Stimulated activated CD4-positive, alpha-beta T cell treated with anti-CD3 and anti-CD28 coated beads, Interleukin-2, amount 100 ng/mL, for 24 hours (primary cell): ENCODE measurements at places on chromosomes 3 and 15.

DNA sequence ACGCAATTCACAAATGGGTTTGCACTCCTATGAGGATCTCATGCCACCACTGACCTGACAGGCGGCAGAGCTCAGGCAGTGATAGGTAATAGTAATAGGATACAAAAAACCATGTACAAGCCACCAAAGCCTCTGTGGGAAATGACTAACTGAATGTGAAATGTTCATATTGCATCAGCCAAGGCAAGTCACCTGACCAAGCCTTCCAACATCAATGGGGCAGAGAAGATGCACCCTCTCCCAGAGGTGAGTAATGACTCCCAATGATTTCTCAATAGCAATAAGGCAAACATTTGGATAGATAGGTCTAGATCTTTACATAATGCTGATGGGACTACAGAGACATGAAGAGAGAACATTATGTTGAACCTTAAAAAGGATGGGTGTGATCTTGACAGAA is 14.9 kb downstream of the CNTN3 start:
- no peak for DNase-seq

DNA sequence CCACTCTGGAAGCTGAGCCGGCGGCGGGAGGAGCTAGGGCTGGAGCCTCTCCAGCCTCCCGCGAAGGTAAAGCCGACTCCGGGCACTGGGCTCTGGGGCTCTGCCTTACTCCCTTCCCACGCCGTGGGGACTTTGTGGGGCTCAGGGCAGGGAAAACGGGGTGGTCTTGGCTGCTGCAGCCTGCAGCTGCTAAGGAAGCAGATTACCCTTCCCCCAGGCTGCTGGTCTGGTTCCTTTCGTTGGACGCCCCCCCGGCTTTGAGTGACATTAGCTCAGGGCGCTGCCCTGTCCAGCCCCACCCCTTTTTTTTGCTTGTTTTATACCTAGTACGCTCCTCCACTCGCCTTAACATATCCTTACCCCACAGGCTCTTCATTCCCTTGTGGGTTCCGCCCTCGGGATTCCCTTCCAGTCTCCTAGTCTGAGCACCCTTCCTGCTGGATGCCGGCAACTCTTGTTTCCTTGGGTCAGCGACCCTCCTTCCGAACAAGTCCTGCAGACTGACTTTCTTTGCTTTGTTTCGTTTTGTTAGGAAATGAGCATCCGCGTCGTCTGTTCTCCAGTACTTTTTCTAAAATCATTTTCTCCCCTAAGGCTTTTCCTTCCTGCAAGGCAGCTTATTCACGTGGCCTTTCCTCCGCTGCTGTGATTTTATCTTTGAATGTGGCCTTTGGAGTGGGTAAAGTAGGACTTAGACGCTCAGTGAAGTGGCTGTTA is 551 bp downstream of the DNAJC13 start:
- DNase-seq = peak; percentile 46

DNA sequence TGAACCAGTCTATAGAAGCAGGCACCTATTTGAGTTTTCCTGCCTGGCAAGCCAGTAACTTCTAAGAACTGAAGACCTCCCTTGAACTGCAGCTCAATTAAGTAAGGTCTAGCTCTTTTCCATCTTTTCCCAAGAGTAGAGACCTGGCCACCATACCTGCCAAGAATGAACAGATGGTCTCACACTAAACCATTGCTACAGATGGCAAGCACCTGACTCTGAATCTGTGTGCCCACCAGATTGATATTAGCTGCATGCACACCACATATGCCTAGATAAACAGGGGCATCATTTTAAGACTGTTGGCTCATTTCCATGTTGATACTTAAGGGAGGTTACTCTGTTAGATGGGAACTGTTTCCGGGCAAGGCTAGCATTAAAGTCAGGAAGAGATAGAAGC is 34.8 kb upstream of the GSK3B start:
- no peak for DNase-seq

- DNase-seq = peak; percentile 30
Measured at GRCh38 chr15:41502795-41503668, 9.4 kb downstream of the ITPKA start.

GRCh38 chr3:132006605-132007204 is 28.1 kb downstream of the CPNE4 start:
- DNase-seq = no peak

- DNase-seq = no peak
Measured at GRCh38 chr3:73235768-73236167, 174.3 kb downstream of the EBLN2 start.

DNA sequence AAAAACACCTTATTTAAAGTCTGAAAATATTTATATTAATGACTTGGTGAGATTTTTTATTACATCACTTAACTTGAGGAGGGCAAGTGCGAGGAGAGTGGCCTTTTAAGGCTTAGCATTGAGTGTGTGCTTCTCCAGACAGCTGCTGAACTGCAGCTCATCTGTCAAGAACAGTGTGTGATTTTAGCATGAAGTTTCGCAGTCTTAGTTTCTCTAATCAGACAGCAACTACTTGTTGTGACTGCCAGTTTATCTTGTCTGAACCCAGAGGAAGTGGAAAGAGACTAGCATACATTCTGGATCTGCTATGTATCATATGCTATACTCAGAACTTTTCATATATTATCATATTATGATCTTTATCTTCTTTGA is 291.7 kb upstream of the ROPN1 start:
- DNase-seq = no peak

DNA sequence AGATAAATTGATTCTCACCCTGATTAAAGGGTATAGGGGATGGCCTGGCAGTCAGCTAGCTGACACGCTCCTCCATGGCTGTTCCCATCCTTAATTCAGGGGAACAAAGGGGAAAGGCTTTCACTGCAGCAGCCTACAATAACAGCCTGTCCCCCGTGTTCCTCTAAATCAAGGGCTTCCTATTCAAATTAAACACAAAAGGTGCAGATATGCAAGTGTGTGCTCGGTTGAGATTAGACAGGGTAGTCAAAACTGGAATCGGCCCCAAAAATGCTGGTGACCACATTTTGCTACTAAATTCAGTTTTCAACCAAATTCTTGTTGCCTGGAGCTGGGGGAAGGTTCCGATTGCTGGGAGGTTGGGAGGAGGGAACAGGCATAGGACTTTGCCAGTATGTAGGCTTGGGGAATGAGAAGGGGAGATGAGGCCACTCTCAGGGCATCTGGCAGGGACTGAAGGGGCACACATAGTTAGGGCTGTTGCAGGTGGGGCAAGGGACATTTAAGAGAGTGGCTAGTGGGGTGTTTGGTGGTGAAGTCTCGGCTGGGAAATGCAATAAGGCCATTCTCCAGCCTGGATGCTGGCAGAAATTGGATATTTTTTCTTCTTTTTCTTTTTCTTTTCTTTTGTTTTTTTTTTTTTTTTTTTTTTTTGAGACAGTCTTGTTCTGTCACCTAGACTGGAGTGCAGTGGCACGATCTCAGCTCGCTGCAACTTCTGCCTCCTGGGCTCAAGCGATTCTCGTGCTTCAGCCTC is 32.9 kb upstream of the CTSH start:
- no peak for DNase-seq

GRCh38 chr15:41992803-41993190 is 20.4 kb upstream of the EHD4 start:
- no peak for DNase-seq

- no peak for DNase-seq
Measured at GRCh38 chr3:194537732-194538247, 51.0 kb upstream of the ATP13A3 start.

- no peak for DNase-seq
Measured at GRCh38 chr3:63975723-63976122, 47.6 kb downstream of the PSMD6 start.

GRCh38 chr15:48507416-48508065 is 138.0 kb downstream of the FBN1 start:
- no peak for DNase-seq

DNA sequence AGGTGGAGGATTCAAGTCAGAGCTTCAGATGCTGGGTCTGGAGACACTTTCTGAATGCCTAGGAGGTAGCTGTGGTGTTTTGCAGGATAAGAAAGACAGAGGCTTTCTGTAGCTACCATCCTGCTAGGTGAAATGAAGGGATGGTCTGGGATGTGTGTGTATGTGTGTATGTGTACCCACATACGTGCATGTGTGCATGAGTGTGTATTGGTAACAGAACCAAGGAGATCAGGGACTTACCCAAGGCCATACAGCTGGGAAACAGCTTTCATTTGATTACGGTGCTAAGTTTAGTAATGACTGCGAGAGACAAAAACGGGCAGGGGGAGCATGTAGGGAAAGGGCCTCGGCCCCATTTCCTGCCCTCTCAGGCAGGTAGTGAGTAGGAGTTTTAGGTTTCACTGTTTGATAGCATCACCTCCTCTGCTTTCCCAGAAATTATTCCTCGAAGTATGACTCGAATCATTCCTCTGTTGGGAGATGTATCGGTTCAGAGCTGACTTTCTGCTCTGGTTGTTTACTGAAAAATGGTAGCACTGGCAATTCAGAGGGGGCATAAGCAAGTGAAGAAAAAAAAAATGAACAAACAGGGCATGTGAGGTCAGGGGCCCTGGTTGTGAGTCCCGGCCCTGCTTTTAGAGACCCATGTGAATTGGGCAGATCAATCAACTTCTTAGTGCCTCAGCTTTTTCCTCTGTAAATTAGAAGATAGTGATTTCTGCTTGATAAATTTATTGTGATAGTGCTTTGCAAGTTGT is 130.7 kb downstream of the LPP start:
- peak; percentile 63 for DNase-seq

- no peak for DNase-seq
Measured at GRCh38 chr15:67011617-67012005, 53.8 kb upstream of the SMAD3 start.

GRCh38 chr3:106082616-106083015 is 213.8 kb upstream of the CBLB start:
- no peak for DNase-seq

DNA sequence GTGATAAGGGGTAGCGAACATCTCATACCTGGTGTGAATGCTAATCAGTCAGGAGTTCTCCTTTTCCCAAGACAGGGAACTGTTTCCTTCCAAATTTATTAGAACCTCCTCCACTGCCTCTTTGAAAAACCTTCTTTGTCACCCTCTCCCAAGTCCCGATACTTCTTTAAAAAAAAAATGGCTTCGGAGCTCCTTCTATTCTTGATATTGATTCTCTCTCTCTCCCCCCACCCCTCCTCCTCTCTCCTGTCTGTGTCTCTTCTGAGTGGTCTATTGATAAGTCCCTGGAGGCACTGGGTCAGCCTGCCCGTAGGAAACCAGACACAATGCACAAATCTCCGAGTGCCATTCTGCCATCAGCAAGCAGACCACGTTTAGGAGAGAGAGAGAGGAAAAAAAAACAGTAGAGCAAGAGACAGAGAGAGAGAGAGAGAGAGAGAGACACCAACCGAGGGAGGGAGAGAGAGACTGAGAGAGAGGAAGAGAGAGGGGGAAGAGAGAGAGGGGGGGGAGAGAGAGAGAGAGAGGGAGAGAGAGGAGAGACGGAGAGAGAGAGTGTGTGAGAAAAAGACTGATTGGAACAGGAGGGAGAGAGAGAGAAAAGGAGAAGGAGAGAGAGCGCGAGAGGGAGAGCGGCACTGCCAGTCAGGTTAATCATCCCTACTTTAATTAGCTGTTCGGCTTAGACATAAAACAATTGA is 160.9 kb downstream of the TIGIT start:
- DNase-seq = no peak

DNA sequence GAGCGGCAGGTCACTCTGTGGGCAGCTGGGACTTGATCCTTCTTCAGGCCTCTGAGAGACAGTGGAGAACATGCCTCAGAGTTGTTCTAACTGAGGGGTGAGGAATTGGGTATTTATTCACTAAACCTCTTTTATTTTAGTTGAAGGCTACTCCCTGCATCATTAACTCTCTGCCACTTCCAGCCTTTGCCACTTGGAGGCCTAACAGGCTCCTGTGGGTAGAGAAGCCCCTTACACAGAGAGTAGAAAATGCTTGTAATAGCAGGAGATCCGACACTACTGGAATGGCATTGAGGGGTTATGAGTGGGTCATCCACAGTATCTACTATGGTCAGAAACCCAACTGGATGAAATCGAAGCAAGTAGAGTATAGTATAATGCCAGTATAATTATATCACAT is 81.7 kb downstream of the RYR3 start:
- DNase-seq = no peak

DNA sequence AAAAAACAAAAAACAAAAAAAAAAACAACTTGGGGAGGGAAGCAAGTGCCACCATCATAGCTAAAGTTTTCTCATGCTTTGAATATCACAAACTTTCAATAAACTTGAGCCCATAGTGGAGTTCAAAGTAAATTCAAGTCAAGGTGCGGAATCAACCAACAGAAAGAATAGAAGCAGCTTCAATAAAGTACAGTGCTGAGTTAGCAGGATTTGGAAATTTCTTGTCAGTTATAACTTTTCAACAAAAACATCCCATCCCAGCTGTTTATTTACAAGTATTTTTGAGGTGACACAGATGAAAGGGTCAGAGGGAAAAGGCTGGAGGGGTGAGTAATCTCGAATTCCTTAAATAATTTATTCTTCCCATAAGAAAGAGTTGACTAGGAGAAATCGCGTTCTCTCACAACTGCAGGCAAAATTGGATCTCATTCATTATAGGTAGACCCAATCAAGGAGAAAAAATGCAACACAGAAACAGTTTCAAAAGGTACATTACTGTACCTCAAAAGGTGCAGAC is 477.4 kb upstream of the RASGRP1 start:
- no peak for DNase-seq

- no peak for DNase-seq
Measured at GRCh38 chr3:72903004-72903403, 15.2 kb downstream of the GXYLT2 start.

GRCh38 chr15:27679203-27679602 is 419.9 kb downstream of the OCA2 start:
- no peak for DNase-seq

GRCh38 chr3:52769786-52770455 is 819 bp downstream of the NEK4 start:
- no peak for DNase-seq

DNA sequence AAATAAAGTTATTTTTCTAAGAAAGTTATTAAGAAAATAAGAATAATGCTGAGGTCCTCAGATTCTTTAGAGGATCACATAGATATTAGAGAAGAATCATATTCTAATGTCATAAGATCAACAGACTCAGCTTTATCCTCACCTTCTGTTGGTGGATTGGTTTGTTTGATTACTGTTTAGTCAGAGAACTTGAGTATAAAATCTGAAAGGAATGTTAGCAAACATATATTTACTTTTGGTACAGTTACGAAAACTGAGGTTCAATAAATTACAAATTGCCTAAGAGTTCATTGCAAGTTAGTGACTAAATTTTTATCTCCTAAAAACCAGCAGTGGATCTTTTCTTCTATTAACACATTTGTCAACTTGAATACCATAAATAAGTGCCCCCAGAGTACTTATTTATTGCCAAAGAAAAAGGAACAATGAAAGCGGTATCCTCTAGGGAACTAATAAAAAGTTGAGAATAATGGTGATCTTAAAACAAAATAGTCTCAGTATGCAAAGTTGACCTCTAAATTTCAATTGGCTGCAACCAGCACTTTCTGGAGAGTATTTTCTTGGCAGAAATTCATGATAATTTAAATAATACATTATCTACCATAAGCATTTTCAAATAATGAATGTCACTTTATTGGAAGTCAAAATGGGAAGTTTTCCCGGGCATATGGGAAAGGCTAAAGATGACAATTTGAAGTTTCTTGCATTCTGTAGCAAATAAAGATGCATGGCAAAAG is 296.8 kb downstream of the OTOL1 start:
- DNase-seq = no peak

- DNase-seq = no peak
Measured at GRCh38 chr15:101170568-101171350, 81.1 kb downstream of the CHSY1 start.

- no peak for DNase-seq
Measured at GRCh38 chr3:137108699-137109440, 151.1 kb downstream of the IL20RB start.

GRCh38 chr3:119937229-119937628 is 155.3 kb downstream of the NR1I2 start:
- peak; percentile 46 for DNase-seq
